A549 treated with CORT108297 at 1 μM for 4 hours (cell line): ENCODE measurements at places on chromosomes 13 and 19. TPM values are rescaled to one million over a fixed set of nuclear protein-coding genes. Genes with fewer than 3 reads are reported as not detected.

ZNF497 gene
- 0.98 to 1.7 TPM (median 1.5 TPM) in 5 replicates for total RNA-seq

RCBTB2 gene
- total RNA-seq: 1.1 to 2.0 TPM (median 1.5 TPM) in 5 replicates

RGL3 gene
- total RNA-seq: 1.4 to 2.8 TPM (median 1.9 TPM) in 5 replicates

PLIN3 gene
- 105 to 136 TPM (median 127 TPM) in 5 replicates for total RNA-seq

IL11 gene
- total RNA-seq: 42.1 to 61.8 TPM (median 53.6 TPM) in 5 replicates

PLVAP gene
- not detected in 5 replicates for total RNA-seq

FGF14 gene
- total RNA-seq: 0.12 TPM in 1 of 5 replicates, not detected in the others

WDFY2 gene
- total RNA-seq: 2.6 to 3.3 TPM (median 3.2 TPM) in 5 replicates

TGFBR3L gene
- total RNA-seq: 0.73 to 2.3 TPM (median 2.1 TPM) in 5 replicates
